CD4-positive, alpha-beta T cell treated with Interleukin-15 for 1 hour (primary cell): ENCODE measurements at places on chromosomes 2 and 18.
A peak's percentile ranks its signal among the peaks of the same experiment; 100 is the strongest.

- no peak for DNase-seq
Measured at GRCh38 chr2:235191978-235192377, 240.2 kb downstream of the SH3BP4 start.

GRCh38 chr2:207865210-207865609, 95.5 kb upstream of the FZD5 start:
- DNase-seq: no peak

GRCh38 chr18:8519102-8519501, 90.1 kb upstream of the RAB12 start:
- DNase-seq: no peak

- DNase-seq: no peak
Measured at GRCh38 chr2:201546576-201546975, 95.0 kb downstream of the STRADB start.

- no peak for DNase-seq
Measured at GRCh38 chr18:40949114-40949950, 1005.7 kb upstream of the PIK3C3 start.

GRCh38 chr18:48467231-48467630, 58.0 kb upstream of the ZBTB7C start:
- DNase-seq: no peak

DNA sequence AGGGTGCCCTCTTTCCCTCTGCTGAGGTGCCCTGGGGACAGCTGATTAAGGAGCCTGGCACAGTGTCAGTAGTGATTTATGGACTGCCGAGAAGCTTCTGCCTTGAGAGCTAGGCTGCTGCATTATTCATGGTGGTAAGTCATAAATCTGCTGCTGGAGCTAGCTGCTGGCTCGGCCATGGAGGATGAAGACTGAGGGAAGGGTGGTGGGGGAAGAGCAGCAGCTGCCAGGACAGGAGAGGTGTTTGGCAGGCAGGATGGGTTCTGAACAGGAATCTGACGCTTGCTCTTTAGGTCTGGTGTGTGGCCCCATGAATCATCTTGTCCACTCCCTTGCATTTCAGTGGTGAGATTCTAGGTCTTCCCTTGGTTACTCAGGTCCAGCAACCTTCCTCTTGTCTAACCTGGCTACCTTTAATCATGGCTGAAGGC, 296.3 kb downstream of the DYSF start:
- DNase-seq: no peak

GRCh38 chr2:26534865-26535662, 57.1 kb upstream of the OTOF start:
- DNase-seq: no peak

DNA sequence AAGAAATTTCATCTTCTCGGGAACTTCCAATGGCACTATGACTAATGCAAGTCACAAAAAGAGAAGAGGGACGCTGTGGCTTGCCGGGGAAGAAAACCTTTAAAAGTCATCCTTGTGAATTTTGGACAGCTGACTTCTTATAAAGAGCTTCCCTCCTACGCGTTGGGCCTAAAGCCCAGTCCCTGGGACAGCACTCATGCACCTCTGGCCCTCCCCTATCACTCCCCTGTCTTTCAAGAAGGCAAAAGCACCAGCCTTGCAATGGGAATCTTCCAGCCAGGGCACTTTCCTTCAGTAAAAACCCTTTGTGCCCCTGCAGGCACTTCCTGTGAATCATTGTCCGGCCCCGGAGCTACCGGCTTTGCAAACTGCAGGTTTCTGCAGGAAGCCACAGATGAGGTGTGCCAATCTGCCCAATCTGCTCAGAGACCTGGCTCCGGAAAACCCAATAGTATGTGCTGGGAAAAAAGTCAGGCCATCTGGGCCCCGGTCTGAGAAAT, 7.1 kb downstream of the MREG start:
- peak; percentile 29 for DNase-seq

GRCh38 chr2:109171444-109172334, 42.7 kb downstream of the SH3RF3 start:
- no peak for DNase-seq

DNA sequence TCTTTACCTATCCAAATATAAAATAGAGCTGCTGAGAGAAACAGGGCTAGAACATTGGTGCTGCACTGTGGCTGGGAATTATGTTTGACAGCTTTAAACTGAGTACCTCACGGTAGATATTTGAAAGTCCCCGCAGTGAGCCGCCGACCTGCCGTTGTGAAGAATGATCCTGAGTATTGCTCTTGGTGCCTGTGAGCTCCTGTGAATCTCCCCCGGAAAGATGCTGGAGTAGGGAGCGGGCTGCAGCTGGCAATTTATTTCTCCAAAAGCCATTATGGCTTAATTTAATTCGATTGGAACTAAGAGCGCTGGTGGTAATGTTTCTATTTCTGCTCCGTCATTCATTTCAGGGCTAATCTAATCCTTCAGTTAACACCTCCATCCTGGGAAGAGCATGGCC, 129.4 kb upstream of the TPO start:
- DNase-seq: no peak

GRCh38 chr2:170484552-170484951, 230.6 kb upstream of the SP5 start:
- DNase-seq: no peak

DNA sequence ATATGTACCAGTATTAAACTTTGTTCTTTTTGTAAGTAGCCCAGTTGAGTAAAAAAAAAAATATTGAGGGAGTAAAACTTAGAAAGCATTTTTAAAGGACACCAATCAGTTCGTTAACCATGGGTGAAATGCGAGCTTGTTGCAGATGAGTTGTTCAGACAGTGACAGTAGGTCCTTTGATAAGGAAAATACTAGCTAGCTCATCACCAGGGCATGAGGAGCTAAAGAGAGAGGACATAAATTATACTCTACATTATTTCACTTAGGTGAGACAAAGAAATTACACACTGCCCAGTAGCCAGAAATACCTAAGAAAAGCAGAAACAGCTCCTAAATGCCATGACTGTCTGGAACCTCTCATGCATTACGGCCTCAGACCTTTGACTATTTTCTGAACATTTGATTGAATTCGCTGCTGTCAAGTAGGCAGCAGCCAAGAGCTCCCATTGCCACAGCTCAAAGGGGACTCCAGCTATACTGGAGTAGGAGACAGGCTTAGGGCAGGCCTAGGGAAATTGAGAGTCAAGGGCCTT, 2.6 kb upstream of the HNRNPLL start:
- no peak for DNase-seq

- DNase-seq: no peak
Measured at GRCh38 chr2:42743659-42743990, 20.3 kb downstream of the OXER1 start.

DNA sequence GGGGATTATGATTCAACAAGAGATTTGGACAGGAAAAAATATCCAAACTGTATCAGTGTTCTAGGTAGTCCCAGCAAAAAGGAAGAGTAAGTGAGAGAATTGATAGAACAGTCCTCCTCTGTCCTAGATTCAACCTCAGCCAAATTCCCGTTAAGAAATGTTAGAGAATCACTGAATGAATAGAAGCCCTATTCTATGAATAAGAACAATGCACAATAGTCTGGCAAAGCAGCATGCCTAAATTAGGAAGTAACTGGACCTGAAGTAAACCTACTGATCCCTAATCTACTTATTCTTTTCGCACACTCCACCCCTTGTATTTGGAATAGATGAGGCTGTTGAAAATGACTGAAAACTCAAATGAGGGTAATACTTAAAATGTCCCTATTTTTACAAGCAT, 1665.5 kb downstream of the LRP1B start:
- DNase-seq: no peak

DNA sequence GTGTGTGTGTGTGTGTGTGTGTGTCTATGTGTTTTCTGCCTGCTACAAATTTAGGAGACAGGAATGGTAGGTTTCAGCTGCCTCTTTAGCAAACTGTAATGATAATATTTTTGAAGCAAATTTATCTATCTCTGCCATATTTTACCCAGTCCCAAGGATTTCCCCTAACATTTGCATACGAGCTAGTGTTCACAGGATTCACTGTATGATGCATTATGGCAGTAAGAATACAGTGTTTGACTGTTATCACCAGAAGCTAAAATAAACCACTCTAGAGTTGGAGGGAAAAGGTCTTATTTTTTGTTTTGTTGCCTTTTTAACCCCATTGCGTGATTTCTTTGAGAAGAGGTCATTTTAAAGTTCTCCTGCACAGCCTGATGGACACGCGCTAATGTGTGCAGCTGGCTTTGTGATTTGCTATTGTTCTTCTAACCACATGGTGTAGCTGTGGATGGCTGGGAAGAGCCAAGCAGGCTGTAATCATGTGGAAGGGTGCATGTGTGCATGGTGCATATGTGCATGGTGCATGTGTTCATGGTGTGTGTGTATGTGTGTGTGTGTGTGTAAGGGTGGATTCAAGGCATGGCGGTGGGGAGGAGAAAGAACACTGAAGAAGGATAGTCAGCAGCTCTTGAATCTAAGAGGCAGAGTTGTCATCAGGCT, 62.4 kb downstream of the PLB1 start:
- DNase-seq: no peak

GRCh38 chr2:69827796-69828540, 1.5 kb upstream of the GMCL1 start:
- no peak for DNase-seq

DNA sequence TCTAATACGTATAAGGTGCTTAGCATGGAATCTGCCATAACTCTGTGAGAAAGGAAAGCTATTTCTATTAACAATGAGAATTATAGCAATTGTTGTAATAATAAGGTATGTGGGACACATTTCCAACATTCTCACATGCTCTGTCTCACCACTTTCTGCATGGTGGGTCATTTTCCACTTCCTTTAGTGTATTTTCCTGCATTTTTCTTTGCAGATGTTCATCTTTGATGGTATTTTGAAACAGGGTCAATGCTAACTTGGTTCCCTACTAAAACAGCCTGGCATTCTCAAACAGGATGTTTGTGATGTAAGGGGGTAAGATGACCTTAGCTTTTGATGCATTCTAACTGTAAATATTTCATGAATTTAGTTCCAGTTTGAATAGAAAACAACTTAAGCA, 54.7 kb downstream of the MYO1B start:
- DNase-seq: no peak

- peak; percentile 58 for DNase-seq
Measured at GRCh38 chr2:68734688-68735525, at the start of gene ARHGAP25. Gene ARHGAP25, plus strand, starts transcription at chr2:68734811. Its CDS starts 389 bp downstream, at chr2:68735200.

GRCh38 chr2:66013456-66013855, 421.5 kb upstream of the MEIS1 start:
- DNase-seq: no peak

DNA sequence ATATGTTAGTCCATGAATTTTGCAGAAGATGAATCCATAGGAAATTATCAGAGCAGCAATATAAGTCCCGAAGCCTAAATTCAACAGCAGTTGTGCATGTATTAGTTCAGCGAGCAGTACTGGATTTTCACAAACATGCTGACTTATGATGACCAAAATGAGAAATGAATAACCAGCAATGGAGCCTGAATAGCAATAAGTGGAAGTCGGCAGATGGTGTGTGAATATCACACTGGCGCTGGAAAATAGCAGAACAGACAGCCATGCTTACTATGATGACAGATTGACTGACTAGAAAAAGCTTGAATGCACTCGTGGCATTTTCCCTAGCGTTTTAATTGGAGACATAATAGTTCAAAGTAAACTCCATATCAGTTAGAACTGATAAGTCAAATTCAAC, 1114.5 kb downstream of the DSC3 start:
- no peak for DNase-seq

DNA sequence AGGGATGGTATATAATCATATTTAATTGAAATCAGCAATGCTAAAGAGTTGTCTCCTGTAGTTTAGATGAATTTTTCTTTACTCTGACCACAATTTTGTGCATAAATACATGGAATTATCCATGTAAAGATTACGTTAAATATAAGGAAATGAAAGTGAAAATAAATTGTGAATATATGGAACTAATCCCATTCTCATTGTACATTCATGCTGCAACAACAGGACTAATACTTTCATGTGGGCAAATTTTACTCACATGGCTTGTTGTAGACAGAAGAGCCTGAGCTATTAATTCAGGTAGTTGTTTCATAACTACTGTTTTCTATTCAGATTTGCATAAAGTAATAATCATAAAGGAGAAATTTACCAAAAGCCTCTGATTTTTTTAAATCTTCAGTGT, 357.8 kb downstream of the ARHGAP15 start:
- no peak for DNase-seq

DNA sequence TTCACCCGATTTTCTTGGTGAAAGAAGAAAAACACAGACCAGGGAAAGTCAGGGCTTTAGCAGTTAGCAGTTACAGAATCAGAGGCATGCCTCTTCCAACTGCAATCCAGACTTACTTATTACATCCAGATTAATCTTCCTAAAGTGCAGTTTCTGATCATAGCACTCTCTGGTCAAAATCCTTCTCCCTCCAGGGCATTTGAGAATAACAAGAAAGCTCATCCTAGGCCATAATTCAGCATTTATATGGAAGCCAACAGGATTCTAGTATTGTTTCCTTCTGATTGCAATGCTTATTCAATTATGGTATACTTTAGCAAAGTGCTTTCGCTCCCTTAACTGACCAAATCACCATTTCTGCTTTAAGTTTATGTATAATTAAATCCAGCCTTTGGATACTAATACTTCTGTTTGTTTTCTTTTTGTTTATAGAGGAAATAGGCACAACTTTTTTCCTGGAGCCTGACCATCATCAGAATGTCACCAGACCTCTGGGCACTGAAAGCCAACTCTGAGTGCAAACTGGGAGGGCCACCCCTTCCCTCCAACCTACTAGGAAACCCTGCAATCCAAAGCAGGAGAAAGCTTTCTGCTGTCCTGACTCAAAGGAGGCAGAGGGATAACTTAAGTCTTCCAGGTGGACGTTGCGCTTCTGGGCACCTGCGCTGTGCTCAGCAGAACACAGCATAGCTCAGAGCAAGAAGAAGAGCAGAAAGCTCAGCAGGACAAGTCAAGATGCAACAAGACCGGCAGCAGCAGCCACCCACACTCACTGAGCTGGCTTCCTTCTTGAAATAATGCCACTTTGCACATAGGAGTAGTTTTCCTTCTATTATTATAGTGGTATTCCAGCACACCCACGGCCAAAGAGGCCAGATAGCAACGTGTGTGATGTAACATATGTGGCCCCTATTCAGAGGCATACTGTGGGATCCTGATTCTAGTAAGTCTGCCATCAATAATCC, 99.3 kb downstream of the STK39 start:
- no peak for DNase-seq

GRCh38 chr2:162773352-162773751, 65.2 kb downstream of the KCNH7 start:
- no peak for DNase-seq

DNA sequence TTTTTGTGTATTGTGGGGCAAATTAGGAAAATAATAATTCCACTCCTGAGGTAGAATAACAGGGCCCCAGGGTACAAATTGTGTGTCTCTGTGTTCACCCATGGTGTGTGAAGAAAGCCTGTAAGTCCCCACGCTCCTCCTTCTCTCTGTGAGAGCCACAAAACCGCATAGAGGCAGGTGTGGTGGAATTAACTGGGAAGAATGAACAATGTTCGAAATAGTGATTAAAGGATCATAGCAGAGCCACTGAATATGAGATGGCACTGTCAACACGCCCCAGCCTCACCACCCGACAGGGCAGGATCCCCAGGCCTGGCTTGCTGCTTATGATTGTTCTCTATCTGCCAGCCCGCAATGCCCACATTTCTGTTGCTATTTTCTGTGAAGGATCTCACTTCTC, 14.1 kb downstream of the IL1RN start:
- DNase-seq: no peak

- no peak for DNase-seq
Measured at GRCh38 chr2:160910681-160911080, 249.5 kb upstream of the TANK start.

- DNase-seq: no peak
Measured at GRCh38 chr2:8630676-8631464, 51.0 kb upstream of the ID2 start.

GRCh38 chr2:184455624-184456023, 142.7 kb upstream of the ZNF804A start:
- DNase-seq: no peak
